ENCODE measurements at places on chromosomes 16 and 17.
A peak's percentile ranks its signal among the peaks of the same experiment; 100 is the strongest.

- no peak for DNase-seq
Observed at GRCh38 chr17:65920996-65921395, 270.9 kb downstream of the CEP112 start.

DNA sequence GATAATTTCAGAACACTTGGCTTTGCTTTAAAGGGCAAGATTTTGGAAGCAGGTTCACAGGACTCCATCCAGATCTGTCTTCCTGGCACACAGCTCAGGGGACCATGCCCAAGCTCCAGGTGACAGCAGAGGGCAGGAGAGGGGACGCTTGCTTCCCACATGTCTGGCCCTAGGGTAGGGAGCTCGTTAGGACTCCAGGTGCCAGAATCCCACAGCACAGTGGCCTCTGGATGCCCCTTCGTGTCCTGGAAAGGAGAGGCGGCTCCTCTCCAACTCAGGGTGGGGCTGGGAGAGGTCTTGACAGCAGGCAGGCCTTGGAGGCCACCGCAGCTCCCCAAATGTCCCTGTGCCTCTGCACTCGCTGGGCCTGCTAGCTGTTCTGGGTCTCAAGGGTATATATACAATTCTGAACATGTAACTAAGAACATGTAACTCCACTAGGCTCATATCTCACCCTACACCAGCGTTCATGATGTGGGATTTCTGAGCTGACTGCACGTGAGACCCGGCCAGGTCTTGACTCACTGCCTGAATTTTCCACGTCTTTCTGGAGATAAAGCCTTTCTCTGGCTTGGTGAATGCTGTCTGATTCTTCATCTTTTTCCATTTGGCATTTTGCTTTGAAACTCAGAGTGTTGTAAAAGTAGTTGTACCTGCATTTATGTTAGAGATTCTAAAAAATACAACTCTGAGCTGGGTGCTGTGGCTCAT is 52.8 kb downstream of the MARCHF10 start:
- DNase-seq = peak; percentile 51

GRCh38 chr16:31427441-31428278 is 500 bp downstream of the COX6A2 start:
- peak; percentile 69 for DNase-seq

DNA sequence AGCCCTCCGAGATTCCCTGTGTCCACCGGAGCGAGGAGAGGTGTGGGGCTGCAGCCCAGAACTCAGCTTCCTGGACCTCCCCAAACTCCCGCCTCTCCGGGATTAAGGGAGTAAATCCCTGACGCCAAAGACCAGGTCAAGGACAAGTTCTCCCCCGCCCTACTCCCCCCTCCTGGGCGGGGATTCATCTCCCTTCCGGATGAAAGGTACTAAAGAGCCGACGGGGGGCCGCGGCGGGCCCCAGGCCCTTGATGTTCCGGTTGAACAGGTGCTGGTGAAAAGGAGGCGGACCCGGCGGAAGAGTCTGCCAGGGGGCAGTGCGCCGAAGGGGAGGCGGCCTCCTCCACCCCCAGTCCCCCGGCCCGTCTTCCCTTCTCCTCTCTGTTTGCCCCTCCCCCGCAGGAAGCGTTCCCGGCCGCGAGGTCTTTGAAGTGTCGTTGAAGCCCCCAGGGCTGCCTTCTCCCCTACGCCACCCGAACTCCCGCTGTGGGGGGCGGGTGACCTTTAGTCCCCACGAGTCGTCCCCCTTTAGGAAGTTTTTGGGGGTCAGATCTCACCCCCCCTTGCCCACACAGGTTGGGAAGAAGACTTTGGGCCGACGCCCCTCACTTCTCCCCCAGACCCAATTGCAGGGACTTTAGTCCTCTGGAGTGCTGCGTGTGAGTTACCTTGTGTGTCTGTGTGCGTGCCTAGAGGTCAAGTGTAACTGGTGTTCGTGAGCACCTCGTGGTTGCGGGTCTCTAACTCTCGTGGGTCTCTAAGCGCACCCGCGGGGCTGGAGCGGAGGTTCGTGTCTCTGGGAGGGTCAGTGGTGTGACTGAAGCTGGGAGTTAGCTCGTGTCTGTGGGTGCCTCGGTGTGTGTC is 1.1 kb upstream of the MLLT6 start:
- DNase-seq = peak; percentile 99

GRCh38 chr16:54792811-54793210 is 137.9 kb upstream of the IRX5 start:
- no peak for DNase-seq

GRCh38 chr16:31177136-31177535 is 2.8 kb upstream of the FUS start:
- no peak for DNase-seq

GRCh38 chr17:35373984-35374765 is 754 bp upstream of the SLFN11 start:
- DNase-seq = peak; percentile 57

All from H7 (cell line).